ENCODE measurements at places on chromosomes 12 and 14.

GRCh38 chr12:25566202-25566949, 13.3 kb upstream of the LMNTD1 start:
- DNase-seq, result no peak

DNA sequence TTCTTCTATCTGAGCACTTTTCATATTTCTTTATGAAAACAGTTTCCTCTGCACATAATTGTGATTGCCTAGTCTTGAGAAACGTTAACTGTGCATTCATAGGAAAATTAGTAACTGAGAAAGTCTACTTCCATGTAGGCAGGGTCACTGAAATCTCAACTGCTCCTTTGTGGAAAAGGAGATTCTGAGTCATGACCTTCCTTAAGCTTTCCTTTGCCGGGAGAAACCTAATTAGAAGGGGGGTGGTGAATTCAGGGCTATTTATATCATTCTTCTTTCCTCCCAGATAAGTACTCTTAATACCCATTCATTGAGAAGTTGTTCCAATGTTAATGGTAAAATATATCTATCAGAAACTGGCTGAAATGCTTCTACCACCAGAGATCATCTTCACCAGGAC, 751.0 kb upstream of the TMEM132C start:
- DNase-seq, result no peak

GRCh38 chr12:68403296-68403695, 71.1 kb upstream of the MDM1 start:
- no peak for DNase-seq

GRCh38 chr14:82724316-82724715, 1190.7 kb upstream of the SEL1L start:
- no peak for DNase-seq

DNA sequence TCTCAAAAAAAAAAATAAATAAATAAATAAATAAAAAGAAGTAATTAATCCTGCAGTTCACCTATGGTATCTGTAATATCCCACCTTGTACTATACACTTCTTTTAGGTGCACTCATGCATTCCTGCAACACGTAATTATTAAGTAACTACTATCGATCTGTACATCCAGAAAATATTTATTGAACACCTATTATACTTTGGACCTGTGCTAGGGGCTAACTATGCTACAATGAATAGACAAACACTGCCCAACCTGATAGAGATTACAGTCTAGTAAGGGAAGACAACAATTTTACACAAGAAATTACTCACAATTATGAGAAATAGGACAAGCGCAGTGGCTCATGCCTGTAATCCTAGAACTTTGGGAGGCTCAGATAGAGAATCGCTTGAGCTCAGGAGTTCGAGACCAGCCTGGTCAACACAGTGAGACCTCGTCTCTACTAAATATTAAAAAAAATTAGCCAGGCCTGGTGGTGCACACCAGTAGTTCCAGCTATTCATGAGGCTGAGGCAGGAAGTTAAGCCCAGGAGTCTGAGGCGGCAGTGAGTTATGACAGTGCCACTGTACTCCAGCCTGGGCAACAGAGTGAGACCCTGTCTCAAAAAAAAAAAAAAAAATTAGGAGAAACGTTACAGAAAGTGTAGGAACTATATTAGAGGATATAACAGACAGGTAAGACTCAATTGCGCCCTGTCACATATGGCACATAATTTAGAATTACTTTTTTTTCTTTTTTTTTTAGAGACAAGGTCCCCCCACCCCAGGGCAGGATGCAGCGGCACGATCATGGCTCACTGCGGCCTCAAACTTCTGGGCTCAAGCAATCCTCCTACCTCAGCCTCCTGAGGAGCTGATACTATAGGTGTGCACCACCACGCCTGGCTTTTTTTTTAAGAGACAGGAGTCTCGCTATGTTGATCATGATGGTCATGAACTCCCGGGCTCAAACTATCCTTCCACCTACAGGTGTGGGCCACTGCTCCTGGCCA, 1.2 kb downstream of the NRDE2 start:
- DNase-seq, result no peak

GRCh38 chr12:39772821-39773259, 153.2 kb upstream of the ABCD2 start:
- no peak for DNase-seq

DNA sequence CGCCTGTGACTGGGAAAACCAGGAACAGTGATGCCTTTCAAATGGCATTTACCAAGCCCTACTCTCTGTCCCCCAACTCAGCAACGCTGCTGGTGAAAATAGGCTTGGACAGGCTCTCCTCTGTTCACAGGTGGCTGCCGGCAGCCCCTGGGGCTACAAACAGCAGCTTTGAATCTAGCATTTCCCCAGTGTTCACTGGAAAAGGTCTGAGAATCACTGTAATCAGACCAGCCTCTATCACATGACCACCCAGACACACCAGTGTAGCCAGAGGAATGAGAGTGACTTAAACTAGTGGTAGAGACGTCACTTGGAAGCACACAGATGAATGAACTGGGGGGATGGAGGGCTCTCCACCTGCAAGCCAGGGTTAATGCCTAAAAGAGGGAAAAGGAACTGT, 151.8 kb downstream of the FOXN3 start:
- DNase-seq, result no peak

- DNase-seq, result no peak
These were observed 387 bp upstream of the IPO8 start for GRCh38 chr12:30696103-30696408.

DNA sequence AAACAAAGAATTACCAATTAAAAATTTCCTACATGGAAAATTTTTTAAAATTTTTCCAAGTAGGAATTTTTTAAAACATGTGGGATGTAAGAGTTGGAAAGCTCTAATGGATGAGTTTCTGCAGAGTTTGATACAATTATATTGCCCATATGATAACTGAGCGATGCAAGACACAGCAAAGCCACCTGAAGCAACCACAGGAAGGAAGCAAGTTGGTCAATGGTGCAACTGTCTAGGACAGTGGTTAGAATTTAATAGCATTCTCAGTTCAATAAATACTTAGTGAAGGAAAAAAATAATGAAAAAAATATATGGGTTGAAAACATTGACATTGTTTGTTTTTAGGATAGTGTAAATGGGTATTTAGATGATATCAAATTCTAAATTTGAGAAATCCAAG, 178.6 kb upstream of the GARIN2 start:
- DNase-seq, result no peak

GRCh38 chr12:2083008-2083407, 30.2 kb downstream of the CACNA1C start:
- no peak for DNase-seq

GRCh38 chr12:6372403-6373003, 2.9 kb downstream of the SCNN1A start:
- DNase-seq, result peak; percentile 42

GRCh38 chr12:59164991-59165718, 244.9 kb upstream of the LRIG3 start:
- peak; percentile 22 for DNase-seq

DNA sequence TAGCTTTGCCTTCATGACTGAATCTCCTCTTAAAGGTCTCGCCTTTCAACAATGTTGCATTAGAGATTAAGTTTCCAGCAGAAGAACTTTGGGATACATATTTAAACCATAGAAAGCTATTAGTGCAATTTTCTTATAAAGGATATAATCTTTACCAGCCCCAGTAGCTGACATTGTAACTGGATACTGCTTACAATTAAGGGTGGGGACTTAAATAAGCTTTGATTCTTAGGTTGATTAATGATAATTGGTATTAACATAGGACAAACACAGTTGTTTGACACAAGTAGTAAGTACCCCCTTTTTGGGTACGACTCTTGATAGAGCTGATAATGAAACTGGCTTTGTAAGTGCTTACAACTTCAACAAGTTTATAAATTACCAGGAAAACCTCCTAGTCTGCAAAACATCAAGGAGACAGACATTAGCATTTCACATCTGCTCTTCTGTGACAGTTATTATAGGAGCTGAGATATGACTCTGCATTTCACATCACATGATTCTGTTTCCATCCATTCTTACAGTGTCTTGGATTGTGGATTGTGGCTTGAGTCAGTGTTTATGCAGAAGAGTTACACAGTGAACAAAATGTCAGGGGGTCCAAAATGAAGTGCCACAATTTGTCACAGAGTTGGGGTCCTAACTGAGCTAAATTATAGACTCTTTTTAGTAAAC, 249.1 kb upstream of the E2F7 start:
- DNase-seq, result no peak

All from inflammatory macrophage treated with lipopolysaccharide for 4 hours (primary cell).